Foreskin fibroblast (primary cell): ENCODE measurements at places on chromosomes 2 and 18.

DNA sequence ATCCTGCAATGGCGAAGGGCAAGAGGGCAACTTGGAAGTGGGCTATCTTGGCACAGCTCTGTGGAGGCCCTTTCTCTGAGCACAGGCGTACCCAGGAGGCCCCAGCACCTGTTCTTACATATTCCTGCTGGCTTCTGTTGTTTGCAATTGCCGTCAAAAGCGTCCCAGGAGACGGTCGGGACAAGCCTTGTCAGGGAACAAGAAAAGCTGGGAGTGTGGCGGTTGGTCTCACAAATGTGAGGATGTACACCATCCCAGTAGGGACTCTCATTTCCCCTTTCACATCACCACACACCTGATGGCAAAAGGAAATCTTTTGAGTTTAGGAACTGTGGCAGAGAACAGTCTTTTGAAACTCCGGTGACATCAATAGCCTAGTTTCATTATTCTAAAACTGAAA lies 94.7 kb upstream of the EFEMP1 start:
- DNase-seq = no peak

DNA sequence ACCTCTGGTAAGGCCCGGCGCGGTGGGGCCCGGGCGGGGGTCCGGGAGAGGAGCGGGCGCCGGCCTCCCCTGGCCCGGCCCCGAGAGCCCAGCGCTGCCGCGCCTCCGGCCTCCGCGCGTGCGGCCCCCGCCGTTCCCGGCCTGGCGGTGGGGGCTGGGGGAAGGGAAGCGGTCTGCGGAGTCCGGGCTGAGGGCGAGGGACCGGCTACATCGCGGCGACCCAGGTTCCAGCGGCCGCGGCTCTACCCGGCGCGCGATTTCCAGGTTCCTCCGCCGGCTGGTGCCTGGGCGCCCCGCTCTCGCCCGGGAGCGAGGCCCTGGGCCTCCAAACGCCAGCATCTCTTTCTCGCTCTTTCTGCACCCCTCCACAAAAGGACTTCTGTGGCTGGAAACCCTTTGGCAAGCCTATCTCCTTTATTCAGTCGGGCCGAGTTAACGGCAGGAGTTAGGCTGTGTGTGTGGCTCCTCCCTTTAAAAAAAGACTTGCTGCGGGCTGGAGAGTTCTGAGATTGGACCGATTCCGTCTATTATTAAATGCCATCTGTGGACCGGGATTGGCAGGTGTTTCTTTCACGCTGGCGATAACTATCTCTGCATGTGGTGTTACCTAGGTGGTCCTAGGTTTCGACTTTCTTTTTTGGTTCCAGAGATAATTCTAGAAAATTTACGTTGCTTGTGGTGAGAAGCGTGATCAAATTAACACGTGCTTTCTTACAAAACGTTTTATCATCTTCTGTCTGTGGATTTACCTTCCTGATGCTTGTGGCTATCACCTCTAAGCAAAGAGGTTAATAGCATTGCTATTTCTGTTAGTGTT lies 592 bp downstream of the ME2 start:
- peak; percentile 26 for DNase-seq

DNA sequence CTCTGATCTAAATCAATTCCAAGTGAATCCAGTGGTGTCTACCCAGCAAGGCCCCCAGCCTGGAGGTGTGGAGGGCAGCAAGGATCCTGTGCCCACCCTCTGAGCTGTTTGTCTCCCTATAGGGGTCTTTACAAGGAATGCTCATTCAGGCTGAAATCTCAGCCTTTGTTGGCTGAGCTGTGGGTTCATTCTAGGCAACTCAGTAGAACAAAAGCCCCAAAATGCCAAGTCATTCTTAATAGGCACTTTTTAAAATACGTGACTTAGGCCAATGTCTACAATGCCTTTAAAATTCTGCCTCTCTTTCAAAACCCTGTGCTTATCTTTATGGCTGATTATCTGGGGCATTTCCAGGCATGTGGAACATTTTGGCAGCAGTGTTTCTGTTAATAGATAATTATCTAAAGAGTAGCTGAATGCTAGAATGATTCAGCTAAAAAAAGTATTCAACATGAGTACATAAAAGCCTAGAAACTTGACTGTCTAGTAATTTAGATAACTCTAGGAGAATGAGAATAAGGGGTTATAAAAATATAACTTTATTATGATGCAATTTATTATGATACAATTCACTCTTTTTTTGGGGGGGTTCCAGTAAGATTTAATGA lies 7.4 kb downstream of the UGT1A6 start:
- no peak for DNase-seq

GRCh38 chr2:68632021-68632420 lies 11.4 kb upstream of the PROKR1 start:
- DNase-seq = no peak

- DNase-seq = no peak
Observed at GRCh38 chr18:6486764-6487426, 72.2 kb upstream of the L3MBTL4 start.

GRCh38 chr2:23595021-23595420 lies 210.0 kb downstream of the KLHL29 start:
- DNase-seq = no peak

- DNase-seq = peak; percentile 92
Observed at GRCh38 chr2:108594982-108595464, 60.8 kb downstream of the LIMS1 start.

- DNase-seq = no peak
Observed at GRCh38 chr2:8232871-8233270, 449.0 kb upstream of the ID2 start.

DNA sequence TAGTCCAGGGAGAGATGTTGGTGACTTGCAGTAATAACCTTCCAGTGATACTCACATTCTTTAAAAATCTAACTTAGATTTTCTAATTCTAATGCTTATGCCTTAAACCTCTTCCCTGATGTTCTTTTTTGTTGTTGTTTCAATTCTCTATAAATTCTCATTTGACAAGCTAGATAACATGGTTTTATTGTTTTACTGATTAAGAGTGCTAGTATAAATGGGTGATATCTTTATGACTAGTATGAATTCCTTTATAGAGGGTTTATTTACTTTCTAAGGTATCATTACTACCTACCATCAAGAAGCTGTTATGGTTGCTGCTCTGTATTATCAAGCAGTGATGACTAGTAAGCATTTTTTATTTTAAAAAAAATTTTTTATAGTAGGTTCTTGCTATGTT lies 35.0 kb downstream of the ACVR2A start:
- no peak for DNase-seq

DNA sequence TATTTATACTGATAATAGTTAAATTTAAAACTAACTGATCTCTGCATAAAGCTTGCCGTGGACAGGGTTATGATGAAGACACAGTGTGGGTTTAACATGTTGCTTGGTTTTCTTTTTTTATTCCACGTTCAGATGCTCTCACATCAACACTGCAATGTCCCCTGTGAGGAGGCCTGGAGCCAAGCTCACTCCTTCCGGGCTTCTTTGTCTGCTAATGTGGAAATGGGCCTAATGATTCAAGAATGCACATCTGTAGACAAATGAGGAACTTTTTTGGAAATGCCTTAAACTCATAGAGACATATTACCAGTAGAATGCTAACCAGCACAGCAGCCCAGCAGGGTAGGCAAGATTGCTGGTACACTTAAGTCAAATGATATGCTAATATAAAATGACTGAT lies 208.0 kb downstream of the GALR1 start:
- DNase-seq = no peak

DNA sequence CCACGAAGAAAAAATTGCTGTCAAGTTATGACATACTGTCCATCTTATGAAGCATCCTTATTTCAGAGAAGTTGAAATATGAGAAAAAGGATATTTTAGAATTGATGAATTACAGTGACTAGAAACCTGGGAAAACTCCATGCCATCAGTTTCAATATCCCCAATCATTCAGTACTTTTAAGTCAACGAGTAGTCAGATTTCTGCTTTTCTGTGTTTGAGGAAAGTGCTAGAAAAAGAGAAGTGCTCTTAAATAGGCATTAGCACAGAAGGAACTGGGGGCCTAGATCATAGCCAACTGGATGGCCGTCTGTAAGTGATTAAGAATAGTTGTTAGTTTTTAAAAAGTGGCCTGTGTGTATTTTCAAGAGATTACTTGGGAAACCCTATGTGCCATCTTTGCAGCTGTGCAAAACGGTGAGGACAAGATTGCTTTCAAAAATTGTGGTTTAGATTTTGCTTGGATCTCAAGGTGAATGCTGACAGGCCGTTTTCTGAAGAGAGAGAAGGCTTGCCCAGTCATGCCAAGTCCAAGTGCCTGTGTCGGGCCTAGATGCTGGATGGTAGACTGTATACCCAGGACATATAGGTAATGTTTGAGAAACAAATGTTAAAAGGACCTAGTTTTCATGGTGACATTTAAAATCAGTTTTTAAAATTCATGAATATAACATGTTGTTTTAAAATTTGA lies 5.1 kb downstream of the NEDD4L start:
- DNase-seq = no peak

DNA sequence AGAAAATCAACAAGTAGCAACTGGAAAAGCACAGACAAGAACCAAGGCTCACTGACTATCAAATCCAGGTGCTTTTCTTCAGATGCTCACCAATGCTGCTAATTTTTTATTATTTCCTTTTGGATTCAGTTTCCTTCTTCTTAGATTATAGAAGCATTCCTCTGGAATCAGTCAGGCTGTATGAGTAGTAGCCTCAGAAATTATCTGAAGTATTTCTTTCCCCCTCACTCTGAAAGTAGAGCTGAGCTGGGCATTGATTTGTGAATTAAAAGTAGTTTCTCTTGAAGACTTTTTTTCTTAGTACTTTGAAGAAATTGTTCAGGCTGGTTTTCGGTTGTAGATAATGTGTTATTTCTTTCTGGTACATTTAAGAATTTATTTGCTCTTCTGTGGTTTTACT lies 273.7 kb downstream of the NOL4 start:
- peak; percentile 46 for DNase-seq

GRCh38 chr2:112889976-112890375 lies 21.0 kb upstream of the IL37 start:
- no peak for DNase-seq

- DNase-seq = peak; percentile 7
Observed at GRCh38 chr2:210224941-210225672, at the start of gene ACADL. ACADL (minus strand) TSS chr2:210225447; CDS start chr2:210225263, 184 bp downstream.

DNA sequence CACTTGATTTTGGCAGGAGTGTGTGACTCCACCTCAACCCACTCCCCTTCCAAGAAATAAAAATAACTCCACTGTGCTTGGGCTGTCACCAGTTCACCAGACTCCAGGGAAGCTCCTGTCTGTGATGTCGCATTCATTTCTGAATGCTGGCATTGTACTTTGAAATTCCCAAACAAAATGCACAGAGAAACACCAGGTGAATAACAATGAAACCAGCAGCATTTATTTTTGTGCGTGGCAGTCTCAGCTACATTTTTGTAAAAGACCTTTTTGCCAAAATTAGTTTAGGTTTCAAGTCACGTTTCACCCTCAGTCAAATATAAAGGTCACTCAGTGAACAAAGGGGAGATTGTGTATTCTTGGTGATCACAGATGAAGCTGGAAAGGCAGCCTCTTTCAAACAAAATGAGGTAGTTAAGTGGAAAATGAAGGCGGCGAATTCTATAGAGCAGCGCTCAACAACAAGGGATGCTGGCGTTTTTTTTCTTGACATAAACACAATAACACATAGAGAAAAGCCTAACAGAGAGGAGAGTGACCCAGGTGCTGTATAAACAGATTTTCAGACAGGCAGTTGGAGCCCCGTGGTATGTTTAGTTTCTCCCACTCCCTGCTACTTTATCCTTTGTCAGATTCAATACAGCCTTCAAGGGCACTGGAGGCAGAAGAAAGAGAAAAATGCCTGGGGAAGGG lies 210.3 kb upstream of the GCFC2 start:
- no peak for DNase-seq

GRCh38 chr18:32919799-32920198 lies 147.0 kb upstream of the KLHL14 start:
- DNase-seq = no peak

DNA sequence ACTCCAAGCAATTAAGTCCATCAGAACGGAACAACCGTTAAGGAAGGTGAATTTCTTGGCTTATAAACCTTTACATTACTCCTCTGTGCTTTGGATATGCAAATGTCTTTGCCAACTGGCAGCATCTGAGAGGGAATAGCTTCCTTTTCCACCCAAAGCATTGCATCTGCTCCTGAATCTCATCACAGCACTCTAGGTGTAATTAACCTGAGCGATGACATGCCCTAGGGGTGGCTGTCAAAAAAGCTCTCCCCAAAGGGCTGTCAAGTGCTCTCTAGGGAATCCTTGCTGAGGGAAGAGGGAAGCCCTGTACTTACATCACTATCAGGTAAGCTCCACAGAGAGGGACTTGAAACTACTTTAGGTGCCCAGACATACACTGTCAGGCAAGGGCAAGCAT lies 5.5 kb upstream of the SMARCAL1 start:
- DNase-seq = no peak

GRCh38 chr18:31965316-31965970 lies 22.5 kb upstream of the TRAPPC8 start:
- no peak for DNase-seq
